NCI-H1048 (cell line): ENCODE measurements at places on chromosomes 11 and 22.

DNA sequence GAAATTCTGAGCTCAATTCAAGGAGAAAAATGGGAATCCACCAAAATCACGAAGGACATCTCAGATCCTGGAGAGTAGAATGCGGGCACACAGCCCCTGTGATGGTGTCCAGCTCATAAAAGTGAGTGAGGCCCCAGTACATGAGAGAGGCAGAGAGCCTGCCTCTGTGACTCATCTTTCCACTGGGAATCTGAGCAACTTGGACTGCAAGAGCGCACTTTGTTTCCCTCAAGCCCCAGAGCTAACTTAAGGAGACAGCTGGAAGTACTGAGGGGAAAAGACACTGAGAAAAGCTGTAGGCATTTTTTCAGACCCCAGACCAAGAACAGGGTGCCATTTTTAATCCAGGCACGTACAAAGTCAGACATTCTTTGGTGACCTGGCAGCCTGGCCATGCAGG, 273.7 kb downstream of the C11orf87 start:
- DNase-seq: no peak

DNA sequence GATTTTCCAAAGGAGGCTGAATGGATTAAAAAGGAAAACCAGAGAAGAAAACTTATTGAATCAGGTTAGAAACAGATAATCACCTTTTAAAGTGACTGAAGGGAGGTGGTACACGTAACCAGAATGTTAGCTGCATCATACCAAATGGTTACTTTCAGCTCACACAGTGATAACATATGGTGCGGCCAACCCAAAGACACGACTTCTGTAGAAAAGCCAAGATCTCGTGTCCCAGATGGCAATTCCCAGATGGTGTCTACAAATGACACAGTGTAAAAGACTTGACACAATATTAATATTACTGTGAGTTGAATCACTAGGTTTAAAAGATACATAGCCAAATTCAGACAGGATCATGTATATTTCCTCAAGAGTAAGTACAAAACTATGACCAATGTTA, 5.2 kb downstream of the PPP2R1B start:
- no peak for DNase-seq

GRCh38 chr11:67586568-67587250, 3.1 kb downstream of the GSTP1 start:
- DNase-seq: no peak

DNA sequence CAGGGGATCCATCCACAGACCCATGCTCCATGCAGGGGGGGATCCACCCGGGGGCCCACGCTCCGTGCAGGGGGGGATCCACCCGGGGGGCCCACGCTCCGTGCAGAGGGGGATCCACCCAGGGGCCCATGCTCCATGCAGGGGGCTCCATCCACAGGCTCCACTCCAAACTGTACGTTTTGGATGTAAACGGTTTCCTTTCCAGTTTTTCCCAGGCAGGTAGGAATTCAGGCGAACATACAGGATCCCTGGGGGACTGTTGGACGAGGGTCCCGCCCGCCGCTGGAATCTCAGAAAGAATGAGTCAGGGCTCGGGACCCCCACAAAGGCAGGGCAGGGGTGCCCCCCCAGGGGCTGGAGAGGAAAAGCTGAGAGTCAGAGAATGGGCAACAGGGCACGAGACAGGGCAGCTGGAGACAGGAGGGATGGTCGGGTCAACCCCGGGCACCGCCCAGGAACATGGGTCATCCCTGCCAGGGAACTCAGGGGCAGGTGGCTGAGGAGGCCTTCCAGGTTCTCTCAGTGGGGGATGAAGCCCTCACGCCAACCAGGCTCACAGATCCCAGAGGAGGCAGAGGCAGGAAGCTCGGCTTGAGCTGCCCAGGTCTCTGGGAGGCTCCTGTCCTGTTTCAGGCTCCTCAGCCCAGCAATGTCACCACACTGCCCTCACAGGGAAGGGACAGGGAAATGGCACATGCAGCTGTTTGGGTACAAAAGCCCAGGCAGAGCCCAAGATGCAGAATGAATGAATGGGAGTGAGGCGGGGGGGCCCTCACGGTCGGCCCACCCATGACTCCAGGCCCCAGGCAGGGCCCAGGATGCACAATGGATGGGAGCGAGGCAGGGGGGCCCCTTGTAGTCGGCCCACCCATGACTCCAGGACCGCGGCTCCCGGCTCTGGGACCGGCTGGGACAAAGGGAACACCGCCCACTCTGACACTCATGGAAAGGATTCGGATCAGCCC, 200.2 kb downstream of the BRD1 start:
- DNase-seq: no peak
